ENCODE measurements at places on chromosomes 5 and 9.

- no peak for DNase-seq
Measured at GRCh38 chr5:178334861-178335260, 102.3 kb upstream of the PHYKPL start.

DNA sequence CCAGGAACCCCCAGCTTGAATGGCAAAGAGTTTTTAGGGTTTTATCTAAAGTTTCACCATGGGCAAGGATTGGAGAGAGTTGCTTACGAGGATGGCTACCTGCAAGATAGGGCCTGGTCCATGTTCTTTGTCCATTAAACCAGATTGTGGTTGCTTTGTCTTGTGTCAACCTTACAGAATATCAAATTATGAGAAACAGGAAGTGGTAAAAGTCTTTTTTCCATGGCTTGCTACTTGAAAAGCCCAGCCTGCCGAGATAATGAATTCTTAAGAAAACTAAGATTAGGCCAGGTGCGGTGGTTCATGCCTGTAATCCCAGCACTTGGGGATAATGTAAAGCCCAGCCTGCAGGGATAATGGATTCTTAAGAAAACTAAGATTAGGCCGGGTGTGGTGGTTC, 24.4 kb downstream of the ZNF474 start:
- DNase-seq: no peak

DNA sequence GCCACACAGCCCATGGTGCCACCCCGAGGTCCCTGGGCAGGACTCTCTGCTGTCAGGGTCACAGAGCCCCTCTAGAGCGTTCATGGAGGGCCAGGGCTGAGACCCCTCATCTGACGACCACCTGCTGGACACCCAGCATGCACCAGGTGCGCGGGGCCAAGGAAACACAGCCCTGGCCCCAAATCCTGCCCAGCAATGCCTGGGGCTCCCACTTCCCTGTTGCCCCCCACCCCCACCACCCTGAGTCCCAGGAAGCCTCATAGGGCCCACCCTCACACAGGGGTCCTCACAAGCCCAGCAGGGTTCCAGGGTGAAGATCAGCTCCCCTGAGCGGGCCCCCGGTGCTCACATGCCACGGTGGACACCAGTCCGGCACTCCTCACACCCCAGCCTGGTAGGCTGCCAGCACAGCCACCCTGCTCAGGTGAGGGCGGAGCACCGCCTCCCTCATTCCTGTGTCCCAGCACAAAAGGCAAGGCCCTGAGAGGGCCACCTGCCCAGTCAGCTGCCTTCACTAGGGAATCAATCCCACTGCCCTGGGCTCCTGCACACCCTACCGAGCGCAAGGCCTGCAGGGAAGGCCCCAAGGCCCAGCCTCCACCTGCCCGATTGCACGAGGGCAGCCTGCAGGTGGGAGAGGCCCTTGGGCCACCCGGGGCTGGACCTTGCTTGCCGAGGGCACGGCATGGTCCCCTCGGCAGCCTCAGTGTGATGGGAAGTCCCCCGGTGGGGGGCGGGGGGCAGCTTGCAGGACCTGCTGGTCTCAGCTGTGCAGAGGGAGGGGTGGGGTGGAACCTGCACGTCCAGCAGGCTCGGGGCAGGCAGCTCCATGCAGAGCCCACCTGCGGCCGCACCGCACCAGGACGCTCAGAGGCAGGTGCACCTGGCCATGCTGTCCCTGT, 56.4 kb upstream of the UBAC1 start:
- DNase-seq: no peak

DNA sequence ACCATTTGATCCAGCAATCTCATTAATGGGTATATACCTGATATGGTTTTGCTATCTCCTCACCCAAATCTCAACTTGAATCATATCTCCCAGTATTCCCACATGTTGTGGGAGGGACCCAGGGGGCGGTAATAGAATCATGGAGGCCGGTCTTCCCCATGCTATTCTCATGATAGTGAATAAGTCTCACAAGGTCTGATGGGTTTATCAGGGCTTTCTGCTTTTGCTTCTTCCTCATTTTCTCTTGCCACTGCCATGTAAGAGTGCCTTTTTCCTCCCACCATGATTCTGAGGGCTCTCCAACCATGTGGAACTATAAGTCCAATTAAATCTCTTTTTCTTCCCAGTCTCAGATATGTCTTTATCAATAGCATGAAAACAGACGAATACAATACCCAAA, 74.5 kb upstream of the APC start:
- no peak for DNase-seq

GRCh38 chr9:124950050-124950718, 9.3 kb upstream of the GOLGA1 start:
- DNase-seq: no peak

DNA sequence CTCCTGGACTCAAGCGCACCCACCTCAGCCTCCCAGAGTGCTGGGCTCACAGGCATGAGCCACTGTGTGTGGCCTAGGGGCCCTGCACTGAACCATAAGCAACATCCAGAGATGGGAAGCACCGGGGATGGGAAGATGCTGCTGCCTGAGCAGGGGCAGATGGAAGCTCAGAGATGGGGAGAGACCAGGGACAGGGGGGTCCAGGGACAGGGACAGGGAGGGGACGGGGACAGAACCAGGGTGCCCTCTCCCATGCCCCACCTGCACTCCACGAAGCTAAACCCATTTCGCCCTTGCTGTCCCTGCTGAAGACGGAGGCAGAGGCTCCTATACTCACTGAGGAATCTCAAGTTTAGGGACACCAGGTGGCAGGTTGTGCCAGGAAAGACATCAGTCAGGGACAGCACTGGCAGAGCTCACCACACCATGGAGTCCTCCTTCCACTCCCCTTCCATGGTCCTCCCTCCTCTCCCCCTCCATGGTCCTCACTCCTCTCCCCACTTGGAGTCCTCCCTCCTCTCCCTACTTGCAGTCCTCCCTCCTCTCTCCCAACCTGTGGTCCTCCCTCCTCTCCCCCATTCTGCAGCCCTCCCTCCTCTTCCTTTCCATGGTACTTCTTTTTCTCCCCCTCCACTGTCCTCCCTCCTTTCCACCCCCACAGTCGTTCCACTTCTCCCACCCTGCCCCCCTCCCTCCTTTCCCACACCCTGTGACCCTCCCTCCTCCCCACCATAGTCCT, 45.5 kb upstream of the LRRC14B start:
- DNase-seq: no peak

DNA sequence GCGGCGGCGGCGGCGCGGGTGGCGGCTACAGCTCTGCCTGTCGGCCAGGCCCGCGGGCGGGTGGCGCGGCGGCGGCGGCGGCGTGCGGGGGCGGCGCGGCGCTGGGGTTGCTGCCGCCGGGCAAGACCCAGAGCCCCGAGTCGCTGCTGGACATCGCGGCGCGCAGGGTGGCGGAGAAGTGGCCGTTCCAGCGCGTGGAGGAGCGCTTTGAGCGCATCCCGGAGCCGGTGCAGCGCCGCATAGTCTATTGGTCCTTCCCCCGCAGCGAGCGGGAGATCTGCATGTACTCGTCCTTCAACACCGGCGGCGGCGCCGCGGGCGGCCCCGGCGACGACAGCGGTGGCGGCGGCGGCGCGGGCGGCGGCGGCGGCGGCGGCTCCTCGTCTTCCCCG, 296 bp downstream of the ZSWIM6 start:
- no peak for DNase-seq

- no peak for DNase-seq
Measured at GRCh38 chr5:71953866-71954265, 153.4 kb upstream of the MAP1B start.

- DNase-seq: no peak
Measured at GRCh38 chr9:81391457-81391825, 297.9 kb downstream of the TLE1 start.

GRCh38 chr5:75707911-75708509, 9.2 kb downstream of the POC5 start:
- no peak for DNase-seq

DNA sequence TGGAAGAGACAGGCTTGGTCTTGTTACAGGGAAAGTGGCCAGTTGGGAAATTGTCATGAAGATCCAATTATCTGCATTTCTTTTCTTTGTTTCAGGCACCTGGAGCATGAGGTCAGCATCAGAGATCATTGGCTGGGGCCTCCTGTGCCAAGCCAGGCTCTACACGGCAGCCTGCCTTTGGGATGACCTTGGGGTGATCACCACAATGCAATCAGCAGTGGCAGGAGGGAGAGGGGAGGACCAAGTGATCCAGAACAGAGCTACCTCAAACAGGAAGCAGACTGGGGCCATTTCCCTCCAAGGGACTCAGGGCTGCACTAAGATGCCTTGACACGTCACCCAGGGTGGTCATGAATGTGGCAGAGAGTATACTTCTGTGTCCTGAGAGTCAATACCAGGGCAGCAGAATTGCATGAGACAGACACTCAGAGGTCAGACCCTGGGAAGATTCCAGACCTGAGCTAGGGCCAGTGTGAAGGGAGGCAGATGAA, 8.9 kb downstream of the SMIM23 start:
- no peak for DNase-seq

GRCh38 chr5:133220851-133221674, 169.2 kb downstream of the HSPA4 start:
- DNase-seq: no peak

DNA sequence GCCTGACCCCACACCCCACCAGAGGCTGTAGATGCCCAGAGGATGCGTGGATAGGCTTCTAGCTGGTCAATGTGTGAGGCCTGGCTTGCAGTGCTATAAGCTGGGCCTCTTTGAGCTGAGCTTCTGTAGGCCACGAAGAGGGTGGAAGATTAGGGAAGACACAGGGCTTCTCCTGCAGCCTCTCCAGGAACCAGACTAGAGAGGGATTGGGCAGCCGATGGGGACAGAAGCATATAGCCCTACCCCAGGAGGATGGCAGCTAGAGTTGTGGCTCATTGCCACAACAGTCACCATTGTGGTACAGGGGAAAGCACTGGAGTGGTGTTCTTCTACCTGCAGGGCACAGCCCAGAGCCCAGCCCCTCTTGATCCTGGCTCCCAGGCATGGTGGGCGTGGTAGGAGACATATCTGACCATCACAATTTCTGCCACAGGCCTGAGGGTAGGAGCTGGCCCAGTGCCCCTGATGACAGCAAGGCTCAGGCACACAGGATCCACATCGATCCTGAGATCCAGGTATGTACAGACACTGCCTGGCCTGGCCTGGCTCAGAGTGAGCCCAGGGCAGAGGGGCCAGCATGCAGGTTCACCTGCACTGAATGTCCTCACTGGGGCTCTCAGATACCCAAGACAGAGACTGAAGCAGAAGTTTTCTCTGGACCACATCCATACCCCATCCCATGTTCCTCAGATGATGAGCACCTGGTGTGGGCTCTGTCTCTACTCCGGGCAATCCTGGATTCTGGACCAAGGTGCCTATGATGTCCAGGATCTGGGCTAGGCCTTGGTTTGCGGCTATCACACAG, 8.7 kb downstream of the PDLIM4 start:
- no peak for DNase-seq

DNA sequence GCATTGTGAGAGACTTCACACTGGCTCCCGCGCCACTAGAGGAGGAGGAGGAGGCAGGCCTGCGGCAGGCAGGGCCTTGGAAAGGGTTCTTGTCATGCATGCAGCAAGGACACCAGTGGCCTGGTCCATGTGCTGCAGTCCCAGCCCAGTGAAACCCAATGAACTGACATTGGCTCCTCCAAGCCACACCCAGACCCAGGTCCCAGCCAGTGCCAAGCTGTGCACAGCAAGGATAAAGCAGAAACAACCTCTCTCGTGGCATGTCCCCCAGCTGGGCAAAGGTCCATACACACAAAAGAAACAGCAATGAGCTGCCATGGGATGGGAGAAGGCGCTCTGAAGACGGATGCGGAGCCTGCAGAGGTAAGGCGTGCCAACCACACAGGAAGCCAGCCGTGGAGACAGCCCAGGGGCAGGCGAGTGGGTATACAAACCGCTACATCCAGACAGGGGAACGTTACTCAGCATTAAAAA, 89.2 kb downstream of the SEMA4D start:
- DNase-seq: no peak

- DNase-seq: no peak
Measured at GRCh38 chr5:74118071-74118470, 492.1 kb downstream of the ARHGEF28 start.

DNA sequence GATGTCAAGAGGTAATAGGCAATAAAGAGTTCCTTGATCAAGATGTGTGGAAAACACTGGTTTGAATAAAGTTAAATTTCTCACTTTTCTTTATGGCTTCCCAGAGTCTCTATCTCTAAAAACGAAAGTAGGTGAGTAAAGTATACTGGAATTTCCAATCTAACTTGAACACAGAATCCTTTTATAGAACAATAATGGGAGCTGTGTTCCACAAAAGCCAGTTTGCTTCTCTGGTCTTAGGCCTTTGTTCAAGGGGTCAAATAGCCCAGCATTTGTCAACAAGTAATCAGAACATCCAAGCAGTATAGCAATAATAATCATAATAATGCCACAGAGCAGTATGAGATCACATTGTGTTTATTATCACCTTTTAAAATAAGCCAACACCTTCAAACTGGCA, 20.2 kb downstream of the ATP10B start:
- no peak for DNase-seq

DNA sequence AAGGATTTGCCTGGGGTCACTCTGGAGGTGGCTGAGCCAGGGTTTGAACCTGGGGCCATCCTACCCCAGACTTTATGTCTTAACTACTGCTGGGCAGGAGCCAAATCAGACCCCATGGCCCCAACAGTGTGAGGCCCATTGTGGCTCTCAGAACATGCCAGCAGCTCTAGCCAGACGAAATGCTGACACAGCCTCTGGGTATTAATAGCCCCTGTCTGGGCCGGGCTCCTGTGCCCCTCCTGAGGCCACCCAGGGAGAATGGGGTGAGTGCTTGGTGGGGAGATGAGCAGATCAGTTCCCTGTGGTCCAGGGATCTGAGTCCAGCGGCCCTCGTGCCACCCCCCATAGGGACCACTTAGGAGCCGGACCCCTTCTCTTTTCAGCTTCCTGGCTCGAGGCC, 2.2 kb upstream of the PLPP7 start:
- no peak for DNase-seq

DNA sequence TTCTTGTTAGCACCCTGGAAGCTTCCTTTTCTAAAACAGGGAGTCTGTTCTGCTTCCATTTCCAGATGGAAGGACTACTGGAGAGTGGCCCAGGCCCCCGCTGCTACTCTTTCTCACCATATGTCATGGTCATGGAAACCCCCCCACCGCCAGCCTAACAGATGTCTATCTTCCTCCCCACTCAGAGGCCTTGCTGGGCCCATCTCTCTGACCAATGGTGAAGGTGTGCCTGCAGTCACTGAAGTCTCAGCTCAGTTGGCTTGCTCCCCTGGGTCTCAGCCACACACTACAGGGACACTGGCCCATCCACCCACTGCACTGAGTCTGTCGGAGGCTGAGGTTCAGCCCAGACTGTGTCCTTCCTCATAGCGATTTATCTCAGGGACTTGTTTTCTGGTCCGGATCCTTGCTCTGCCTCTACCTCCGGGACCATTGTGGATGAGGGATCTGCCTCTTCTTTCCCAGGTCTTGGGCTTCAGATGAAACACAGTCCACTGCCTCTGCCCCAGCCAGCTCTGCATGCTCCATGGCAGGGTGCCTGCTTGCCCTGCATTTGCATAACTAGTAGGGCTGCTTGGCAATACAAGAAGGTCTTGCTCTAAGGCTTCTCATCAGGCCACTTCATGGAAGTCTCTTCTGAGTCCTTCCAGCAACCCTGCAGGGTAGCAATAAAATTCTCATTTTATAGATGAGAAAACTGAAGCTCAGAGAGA, 30.8 kb downstream of the GALNT12 start:
- DNase-seq: no peak

All from progenitor cell of endocrine pancreas (in vitro differentiated cells).